ENCODE measurements at places on chromosomes 2 and 18. TPM values are rescaled to one million over a fixed set of nuclear protein-coding genes. Genes with fewer than 3 reads are reported as not detected.

Gene SLC14A1
- total RNA-seq, result 32.1 TPM

Gene ATP8B1
- 86.8 TPM for total RNA-seq

Gene CDH20
- total RNA-seq, result 0.28 TPM

Gene LINC00305
- not detected for total RNA-seq

Gene SH3RF3
- total RNA-seq, result 2.9 TPM

All from regular cardiac myocyte (primary cell).